ENCODE measurements at places on chromosomes 7 and 10. TPM values are rescaled to one million over a fixed set of nuclear protein-coding genes. Genes with fewer than 3 reads are reported as not detected.

GRCh38 chr7:127578036-127578684 lies 7.2 kb downstream of the GCC1 start:
- no peak for DNase-seq

GRCh38 chr7:81618396-81619014 lies 151.3 kb downstream of the HGF start:
- DNase-seq = no peak

DNA sequence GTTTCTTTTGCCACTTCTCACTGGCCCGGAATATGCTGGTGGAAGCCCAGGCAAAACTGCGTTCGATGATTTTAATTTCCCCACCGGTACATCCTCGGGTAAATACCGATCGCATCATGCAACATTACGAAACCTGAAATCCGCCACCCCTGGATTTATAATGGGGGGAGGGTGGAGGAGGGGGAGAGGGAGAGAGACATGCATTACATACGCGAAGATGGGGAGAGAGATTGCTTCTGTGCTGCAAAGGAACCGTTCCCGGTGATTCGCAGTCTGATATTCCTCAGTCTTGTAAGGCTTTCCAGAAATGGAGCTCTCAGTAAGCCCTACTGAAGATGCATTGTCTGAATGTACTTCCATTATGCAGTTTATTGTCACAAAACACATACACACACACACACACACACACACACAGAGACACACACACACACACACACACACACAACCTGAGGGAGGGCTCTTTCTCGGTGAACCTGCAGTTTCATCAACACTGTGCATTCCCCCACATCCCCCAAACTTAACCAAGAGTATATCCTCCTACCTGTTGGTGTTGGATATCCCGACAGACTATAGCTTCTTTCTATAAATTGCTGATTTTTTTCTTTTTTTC lies 741 bp downstream of the GPR85 start:
- no peak for DNase-seq

DNA sequence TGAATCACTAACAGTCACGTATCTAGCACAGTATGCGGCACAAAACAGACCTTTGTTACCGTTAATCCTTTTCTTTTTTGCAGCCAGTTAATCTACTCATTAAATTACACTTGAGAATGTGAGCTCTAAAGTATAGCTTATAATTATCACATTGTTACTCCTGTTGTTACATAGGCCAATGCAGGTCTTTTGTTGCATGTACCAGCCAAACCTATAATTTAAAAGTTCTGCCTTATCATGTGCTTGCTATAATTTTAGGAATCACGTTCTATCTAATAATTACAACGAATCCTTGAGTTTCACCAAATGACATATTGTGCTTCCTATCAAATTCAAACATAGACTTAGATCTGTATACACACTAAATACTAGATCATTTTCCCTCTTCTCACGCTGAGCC lies 245.1 kb downstream of the DGKI start:
- no peak for DNase-seq

- DNase-seq = no peak
Observed at GRCh38 chr10:49418328-49418727, 22.4 kb upstream of the DRGX start.

DNA sequence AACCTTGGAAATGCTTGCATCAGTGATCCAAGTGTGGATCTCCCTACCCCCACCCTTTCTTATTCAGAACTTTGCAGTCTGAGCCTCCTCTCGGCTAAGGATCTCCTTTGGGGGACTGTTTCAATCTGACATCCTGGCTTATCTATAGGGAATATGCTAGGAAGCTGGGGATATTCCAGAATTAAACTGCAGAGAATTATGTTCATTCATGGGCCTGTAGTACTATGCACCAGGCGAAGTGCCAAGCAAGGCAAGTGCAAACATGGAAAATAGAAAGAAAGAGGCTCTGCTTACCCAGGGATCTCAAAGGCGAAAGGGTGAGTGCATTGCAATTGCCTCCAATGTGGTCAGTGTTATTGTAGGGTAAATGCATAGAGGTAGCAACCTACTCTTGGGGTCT lies 96.5 kb downstream of the CACNB2 start:
- no peak for DNase-seq

DNA sequence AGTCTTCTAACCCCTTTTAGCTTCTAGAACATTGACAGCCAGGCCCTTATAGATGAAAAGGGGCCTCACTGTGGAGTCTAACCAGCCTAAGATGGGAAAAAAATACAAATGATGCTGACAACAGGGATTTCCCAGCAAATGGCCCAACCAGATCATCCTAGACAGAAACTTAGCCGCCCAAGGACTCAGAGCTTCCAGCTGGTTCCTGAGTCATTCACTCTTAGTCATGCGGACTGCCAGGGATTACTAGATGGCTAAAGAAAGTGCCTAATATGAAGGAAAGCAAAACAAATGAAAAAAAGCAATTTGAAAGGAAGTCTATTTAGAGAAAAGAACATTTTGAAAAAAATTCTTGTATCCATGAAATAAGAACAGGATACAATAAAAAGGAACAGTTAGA lies 23.7 kb downstream of the TSPAN14 start:
- no peak for DNase-seq

- DNase-seq = no peak
Observed at GRCh38 chr7:776992-777727, 50.1 kb upstream of the PRKAR1B start.

GRCh38 chr10:43901302-43901701 lies 252.6 kb upstream of the ZNF32 start:
- DNase-seq = no peak

DRGX gene
- 0.09 TPM for polyA plus RNA-seq

ADCY1 gene
- 3.0 TPM for polyA plus RNA-seq

NEURL1 gene
- 0.90 TPM for polyA plus RNA-seq

CYTH3 gene
- polyA plus RNA-seq = 33.8 TPM

TTYH3 gene
- polyA plus RNA-seq = 131 TPM

All from renal cortex interstitium (tissue), 15 donors.